ENCODE measurements at places on chromosomes 7 and 10. TPM values are rescaled to one million over a fixed set of nuclear protein-coding genes. Genes with fewer than 3 reads are reported as not detected.

DNA sequence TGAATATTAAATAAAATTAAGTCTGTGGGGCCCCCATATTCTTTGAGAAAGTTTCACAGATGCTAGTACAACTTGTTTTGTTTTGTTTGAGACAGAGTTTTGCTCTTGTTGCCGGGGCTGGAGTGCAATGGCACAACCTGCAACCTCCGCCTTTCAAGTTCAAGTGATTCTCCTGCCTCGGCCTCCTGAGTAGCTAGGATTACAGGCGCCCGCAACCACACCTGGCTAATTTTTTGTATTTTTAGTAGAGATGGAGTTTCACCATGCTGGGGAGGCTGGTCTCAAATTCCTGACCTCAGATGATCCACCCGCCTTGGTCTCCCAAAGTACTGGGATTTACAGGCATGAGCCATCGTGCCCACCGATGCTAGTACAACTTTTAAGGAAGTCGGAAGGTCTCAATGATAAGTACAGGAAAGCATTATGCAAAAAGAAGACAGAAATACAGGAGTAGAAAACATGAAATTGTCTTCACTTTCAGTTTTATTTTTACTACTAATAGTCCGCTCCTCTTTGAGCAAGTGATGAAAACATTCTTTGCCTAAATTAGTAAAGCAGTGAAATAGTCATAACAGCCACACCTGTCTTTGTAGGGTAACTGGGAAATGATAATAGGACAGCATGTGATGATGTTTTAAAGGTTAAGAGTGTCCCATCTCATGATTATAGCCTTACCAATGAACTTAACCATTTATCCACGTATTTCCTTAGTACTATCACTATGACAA is 147.5 kb downstream of the SEMA3D start:
- no peak for DNase-seq

GRCh38 chr10:70856454-70856853 is 31.9 kb downstream of the PCBD1 start:
- no peak for DNase-seq

DNA sequence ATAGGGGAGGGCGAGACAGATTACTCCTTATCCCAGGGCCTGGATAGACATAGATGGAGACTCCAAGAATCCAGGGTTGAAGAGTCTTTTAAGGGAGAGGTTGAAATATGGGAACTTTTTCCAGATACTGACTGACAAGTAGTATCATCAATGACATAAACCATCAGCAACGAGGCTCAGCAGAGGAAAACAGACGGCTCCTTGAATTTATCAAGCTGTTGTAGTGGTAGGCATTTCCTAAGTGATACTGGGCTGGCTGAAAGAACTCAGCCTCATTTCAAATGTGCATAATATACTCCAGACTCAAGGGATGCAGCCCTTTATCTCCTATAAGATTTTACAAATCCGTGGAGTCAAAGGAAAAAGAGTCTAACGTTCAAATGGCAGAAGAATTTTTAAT is 150.5 kb downstream of the FANK1 start:
- no peak for DNase-seq

Gene TMEM178B
- total RNA-seq: 29.9 TPM

GRCh38 chr7:133985300-133985699 is 141.8 kb upstream of the LRGUK start:
- DNase-seq: no peak

GRCh38 chr10:132036153-132036886 is 29.4 kb upstream of the JAKMIP3 start:
- DNase-seq: no peak

Gene ANKRD61
- total RNA-seq: 0.26 TPM

DNA sequence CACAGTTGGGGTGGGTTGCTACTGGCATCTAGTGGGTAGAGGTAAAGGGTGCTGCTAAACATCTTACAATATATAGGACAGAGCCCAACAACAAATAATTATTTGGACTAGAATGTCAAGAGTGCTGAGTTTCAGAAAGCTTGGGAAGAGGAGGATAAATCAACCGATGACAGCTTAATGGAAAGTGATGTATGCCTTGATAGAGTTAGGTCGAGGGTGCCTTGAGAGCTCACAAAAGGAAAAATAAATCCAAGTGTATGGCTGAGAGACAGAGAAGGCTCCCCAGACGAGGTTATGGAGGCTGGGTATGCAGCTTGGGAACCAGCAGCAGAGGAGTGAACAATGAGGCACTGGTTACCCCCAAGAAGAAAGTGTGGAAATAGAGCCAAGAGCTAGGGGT is 211.1 kb downstream of the HDAC9 start:
- no peak for DNase-seq

Gene FFAR4
- 0.39 TPM for total RNA-seq

GRCh38 chr7:103875718-103876117 is 113.7 kb downstream of the RELN start:
- DNase-seq: no peak

Gene PDZD7
- 0.50 TPM for total RNA-seq

Gene CFAP46
- total RNA-seq: 1.2 TPM

- DNase-seq: no peak
These were observed 35.2 kb downstream of the ATXN7L1 start for GRCh38 chr7:105840981-105841749.

Gene ARHGAP19
- total RNA-seq: 4.4 TPM

GRCh38 chr10:17599089-17599488 is 18.1 kb downstream of the HACD1 start:
- DNase-seq: no peak

DNA sequence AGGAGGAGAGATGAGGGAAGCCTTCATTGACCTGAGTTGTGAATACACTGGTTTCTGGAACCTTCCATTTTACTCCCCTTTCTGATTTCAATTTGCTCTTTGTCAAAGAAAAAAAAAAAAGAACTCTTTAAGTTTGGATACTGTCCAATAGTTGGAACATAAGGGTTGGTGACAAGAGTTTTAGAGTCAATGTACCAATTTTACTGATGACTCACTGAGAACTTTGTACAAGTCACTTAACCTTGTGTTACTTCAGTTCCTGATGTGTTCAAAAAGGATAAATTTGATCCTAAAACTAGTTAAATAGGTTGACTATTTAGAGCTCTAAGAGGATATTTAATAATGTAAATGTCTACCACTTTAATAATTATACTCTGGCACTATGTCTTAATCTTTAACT is 4.1 kb upstream of the CDK14 start:
- no peak for DNase-seq

GRCh38 chr10:113736576-113736975 is 14.9 kb upstream of the PLEKHS1 start:
- no peak for DNase-seq

GRCh38 chr7:151139791-151140190 is 27.7 kb downstream of the GBX1 start:
- no peak for DNase-seq

Gene SPAG6
- not detected for total RNA-seq

Gene SORCS1
- 4.2 TPM for total RNA-seq

DNA sequence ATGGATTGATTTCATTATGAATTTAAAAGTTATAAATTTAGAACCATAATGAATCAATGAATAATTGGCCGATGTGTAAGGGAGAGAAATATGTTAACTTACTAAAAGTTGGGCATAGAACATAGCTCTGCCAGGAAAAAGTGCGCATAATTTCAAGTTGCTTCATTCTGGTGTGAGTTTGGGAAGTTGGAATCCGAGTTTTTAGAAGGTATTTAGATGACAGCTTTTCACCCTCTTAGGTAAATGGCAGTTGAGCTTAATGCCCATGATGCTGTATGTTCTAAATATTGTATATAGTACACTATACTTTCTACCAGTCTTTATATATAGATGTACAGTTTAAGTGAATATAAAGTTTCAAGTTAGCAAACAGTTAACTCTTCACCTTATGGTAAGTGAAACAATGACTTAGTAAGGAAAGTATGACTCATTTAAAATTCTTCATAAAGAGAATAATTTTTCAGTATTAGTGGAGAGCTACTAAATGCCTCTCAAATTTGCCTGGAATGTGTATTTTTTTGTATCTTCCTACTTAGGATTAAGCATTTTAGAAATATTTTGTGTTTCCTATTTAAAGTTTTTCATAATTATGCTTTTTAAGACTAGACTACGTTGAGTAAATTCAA is 1.6 kb downstream of the C1GALT1 start:
- no peak for DNase-seq

Gene PSMC2
- total RNA-seq: 105 TPM

GRCh38 chr10:98642281-98642680 is 195.5 kb upstream of the HPS1 start:
- no peak for DNase-seq

GRCh38 chr7:3089493-3089892 is 45.8 kb upstream of the CARD11 start:
- DNase-seq: no peak

Gene GTF2IRD2
- 9.1 TPM for total RNA-seq

DNA sequence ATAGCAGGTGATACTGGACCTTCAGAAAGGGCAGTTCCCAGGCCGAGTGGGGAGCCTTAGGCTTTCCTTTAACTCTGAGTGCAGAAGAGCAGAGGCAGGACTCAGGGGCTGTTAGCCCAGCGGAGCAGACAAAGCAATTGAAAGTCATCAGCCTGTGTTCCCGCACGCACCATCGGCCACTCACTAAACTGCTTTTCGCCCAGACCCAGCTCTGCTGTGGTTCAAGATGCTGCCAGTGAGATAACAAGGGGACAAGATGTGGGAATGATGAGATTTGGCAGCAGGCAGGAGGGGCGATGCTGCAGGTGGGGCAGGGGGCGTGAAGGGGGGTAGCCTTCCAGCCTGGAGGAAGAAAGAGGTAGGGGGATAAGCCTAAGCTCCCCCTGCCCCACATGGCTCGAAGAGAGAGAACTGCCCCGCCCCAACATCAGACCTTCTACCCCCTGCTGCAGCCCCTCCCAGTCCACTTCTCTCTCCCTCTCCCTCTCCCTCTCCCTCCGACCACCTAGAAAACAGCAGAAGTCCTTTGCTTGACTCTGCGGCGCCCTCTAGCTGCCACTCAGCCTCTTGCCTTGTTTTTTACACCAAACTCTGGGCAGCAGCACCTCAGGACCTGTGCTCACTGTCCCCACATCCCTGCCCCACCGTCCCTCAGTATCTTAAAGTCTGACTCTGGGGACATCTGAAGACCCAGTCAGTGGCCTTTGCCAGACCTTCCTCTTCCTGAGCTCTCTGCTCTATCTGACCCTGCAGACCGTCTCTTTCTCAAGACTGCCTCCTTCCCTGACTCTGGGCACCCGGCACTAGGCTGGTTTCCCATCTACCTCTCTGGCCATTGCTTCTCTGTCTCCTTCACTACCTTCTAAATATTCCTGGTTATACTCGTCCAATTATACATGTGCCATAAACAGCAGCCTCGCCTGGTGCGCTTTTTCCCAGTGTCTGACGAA is 110.5 kb downstream of the C10orf105 start:
- DNase-seq: peak; percentile 84

Gene KIAA1549
- 1.5 TPM for total RNA-seq

- peak; percentile 28 for DNase-seq
These were observed 68.1 kb downstream of the SCRN1 start for GRCh38 chr7:29921404-29922010.

- no peak for DNase-seq
These were observed 824 bp downstream of the LRIT2 start for GRCh38 chr10:84224411-84225028.

DNA sequence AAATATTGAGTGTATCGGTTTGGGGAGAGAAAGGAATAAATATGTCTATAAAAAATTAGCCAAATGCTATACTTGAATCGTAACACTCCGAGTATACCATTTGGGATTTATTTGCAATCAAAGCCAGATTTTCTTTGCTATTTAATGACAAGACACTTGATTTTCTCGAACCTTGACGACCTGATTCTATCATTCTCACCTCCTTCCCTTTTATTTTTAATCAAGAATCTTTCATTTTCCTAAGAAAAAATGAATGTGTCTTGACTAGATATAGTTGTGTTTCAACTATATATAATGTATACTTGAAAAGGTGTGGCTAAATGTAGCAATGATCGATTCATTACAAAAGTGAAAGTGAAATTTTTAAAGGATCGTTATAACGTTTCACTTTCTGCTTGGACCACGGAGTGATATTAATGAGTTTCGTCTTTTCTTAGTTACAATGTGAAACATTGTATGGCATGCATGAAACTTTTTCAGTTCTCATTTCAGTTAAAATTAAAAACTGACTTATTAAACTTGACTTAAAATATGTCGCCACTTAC is 562 bp downstream of the NUB1 start:
- DNase-seq: no peak

DNA sequence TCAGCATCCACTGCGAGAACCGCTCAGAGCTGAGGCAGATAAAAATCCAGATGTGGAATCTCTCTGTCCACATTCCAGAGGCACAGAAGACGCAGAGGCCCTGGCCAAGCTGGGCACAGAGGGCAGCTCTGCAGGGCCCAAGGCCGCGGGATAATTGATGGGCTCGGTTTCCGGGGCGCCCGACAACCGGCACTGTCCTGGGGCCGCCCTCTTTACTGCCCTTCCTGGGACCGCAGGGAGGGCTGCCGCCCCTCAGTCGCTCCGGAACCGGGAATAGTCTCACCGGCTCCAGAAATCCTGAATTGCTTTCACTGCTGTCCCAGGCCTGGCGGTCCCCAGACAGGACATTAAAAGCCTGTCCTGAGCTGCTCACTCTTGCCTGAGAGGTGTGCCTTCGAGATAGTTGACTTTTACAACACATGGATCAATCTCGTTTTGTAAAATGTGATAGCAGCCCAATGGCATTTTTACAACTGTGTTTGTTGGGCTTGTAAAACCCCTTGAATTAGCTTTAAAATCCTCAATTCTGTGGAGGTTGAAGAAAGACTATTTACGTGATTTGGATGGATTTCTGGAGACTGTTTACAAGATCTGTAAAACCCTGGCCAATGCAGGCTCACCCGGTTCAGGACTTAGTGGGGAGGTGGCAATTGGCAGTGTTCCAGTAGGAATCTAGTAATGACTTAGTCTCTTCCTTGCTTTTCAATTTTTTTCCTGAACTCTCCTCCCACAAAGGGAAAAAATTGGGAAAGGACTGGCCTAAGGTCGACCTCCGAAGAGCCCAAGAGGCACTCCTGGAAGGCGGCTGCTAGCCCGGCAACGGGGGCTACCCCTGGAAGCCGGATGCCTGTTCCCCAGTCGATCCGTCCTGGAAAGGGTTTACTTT is 1.4 kb upstream of the HOXA6 start:
- DNase-seq: no peak

DNA sequence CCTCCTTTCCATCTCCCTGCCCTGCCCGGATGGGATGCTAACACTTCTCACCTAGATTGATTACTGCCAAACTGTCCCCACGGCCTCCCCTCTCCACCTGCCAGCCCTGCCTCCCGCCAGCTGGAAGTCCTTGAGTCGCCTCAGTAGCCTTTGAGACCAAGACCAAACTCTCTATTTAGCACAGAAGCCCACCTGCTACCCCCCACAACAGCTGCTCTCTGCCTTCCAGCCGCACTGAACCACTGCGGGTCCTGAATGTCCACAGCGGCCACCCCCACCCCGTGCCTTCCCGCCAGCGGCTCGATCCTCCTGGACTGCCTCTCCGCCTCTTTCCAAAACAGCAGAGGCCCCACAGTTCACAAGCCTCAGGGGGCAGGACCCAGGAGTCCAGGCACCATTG is 39.0 kb downstream of the FKBP6 start:
- no peak for DNase-seq

DNA sequence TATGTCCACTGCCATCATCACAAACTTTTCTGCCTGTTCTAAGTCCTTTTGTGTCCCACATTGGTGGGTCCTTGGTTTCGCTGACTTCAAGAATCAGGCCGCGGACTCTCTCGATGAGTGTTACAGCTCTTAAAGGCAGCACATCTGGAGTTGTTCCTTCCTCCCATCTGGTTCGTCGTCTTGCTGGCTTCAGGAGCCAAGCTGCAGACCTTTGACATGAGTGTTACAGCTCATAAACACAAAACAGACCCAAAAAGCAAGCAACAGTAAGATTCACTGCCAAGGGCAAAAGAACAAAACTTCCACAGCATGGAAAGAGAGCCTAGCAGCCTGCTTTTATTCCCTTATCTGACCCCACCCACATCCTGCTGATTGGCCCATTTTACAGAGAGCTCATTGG is 30.2 kb downstream of the ASNS start:
- no peak for DNase-seq

Measured in left cardiac atrium (tissue), 4 donors.